T47D (cell line): ENCODE measurements at places on chromosomes 7 and 10.

GRCh38 chr10:105149371-105149891, 508.3 kb downstream of the SORCS3 start:
- no peak for DNase-seq

GRCh38 chr7:127678947-127679346, 27.0 kb downstream of the SND1 start:
- DNase-seq, result no peak

GRCh38 chr7:139481364-139481763, 2.1 kb downstream of the KLRG2 start:
- no peak for DNase-seq

DNA sequence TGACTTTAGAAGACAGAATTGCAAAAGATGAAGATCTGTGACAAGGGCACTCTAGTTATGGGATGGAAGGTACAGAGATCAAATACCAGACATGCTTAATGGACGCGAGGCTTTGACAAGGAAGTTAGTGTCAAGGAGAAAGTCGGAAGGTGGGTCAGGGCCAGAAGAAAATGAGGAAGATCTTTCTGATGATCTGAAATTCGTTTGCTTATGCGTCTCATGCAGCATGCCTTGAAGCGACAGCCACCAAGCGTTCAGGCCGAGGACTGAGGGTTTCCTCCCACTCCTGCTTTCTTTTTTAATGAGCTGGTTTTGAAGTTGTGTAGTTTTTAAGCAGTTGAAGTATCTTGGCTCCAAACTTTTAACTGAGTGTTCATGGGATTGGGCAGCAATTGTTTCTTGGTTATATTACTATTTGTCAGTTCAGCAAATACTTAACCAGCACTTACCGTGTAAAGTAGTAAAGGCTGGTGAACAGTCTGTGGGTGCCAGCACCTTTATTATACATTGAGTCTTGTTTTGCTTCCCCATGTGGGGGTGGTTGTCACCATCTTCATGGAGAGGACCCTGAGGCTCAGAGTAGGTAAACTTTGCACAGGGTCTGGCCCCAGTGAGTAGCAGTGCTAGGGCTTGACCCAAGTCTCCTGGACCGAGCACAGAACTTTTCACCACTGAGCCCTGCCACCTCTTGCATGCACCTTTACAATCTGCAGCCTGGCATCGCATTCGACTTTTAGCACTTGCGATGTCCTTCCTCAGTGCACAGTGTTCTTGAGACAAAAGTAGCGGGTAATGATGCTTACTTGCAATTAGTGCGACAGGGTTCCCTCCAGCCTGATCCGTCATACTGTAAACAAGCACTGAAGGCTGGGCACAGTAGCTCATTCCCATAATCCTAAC, 14.3 kb upstream of the BHLHA15 start:
- DNase-seq, result no peak

GRCh38 chr10:131657985-131658330, 242.8 kb upstream of the PPP2R2D start:
- no peak for DNase-seq

DNA sequence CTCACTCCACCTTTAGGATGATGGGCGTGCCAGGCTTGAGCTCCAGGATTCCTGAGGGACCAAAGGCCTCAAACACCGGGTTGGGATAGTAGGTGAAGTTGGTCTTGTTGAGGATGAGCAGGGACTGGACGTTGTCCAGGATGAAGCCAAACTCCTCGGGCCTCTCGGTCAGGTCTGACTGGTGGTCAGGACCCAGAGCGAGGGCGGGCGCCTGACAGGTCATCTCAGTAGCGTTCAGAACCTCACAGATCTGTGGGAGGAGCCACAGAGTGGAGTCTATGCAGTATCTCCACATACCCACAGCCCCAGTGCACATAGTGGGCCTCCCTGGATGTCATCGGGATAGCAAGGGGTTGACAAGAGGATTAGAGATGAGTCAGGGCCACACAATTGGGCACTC, 394.9 kb downstream of the PLXNA4 start:
- DNase-seq, result no peak

- DNase-seq, result no peak
Observed at GRCh38 chr10:109906316-109906715, 17.0 kb downstream of the XPNPEP1 start.

DNA sequence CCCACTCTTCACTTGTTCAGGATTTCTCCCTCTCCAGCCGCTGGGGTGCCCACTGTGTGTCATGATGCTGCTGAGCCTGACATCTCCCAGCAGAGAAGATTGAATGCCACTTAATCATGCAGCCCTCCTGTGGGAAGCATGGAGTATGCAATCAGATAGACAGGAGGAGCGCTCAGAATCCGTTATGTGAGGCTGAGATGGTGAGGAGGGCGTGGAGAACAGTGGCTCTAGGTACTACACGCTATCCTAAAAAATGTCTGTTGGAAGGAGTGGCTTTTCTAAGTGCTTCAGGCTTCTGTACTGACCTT, 334.3 kb downstream of the LRMDA start:
- no peak for DNase-seq

GRCh38 chr7:50389961-50390360, 60.2 kb downstream of the FIGNL1 start:
- no peak for DNase-seq

GRCh38 chr7:1042492-1042833, 1.9 kb upstream of the GPR146 start:
- DNase-seq, result no peak

GRCh38 chr10:43135656-43136055, 2.6 kb upstream of the CSGALNACT2 start:
- DNase-seq, result no peak

GRCh38 chr10:71708301-71708703, 11.3 kb downstream of the C10orf105 start:
- peak; percentile 25 for DNase-seq

GRCh38 chr10:96138102-96138501, 8.0 kb downstream of the ZNF518A start:
- no peak for DNase-seq

DNA sequence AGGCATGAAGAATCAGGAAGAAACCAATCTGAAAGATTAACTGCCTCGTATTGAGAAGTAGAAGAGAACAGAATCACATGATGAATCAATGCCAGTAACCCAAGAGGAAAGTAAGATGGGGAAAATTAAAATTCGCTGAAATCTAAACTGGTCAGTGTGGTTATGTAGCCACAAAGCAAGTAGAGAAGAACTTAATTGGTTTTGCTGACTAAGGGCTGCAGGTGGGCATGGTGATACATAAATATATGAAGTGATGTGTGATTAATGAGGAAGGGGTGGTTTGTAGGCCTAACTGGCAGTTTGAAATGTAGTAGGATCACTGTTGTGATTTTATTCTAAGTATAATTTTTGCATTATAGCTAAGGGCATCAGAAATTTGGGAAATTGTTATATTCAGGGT, 83.5 kb upstream of the LRRTM3 start:
- DNase-seq, result no peak

GRCh38 chr7:121167971-121168370, 160.8 kb upstream of the WNT16 start:
- DNase-seq, result no peak

- no peak for DNase-seq
Observed at GRCh38 chr10:4661511-4662255, 164.3 kb upstream of the AKR1E2 start.

DNA sequence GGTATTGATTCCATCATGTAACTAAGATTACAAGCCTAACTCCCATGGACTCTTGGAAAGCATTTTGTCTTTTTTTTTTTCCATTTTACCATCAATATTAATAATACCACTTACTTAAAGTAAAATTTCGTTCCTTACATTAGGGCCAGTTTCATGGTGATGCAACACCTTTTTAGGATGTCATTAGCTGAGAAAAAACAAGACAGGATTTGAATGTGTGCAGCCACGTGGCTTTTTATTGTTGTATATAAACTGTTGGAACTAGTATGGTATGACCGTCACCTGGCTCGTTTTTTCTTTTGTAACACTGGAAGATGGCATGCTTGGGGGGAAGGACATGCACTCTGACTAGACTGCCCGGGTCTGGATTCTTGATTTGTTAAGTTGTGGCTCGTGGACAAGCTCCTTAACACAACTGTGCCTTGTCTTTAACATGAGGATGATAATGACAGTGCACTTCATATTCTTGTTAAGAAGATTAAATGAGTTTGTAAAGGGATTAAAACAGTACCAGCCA, 42.1 kb downstream of the ARHGAP21 start:
- no peak for DNase-seq

GRCh38 chr10:86659721-86660453, 5.5 kb downstream of the OPN4 start:
- no peak for DNase-seq

- no peak for DNase-seq
Observed at GRCh38 chr7:131735101-131735500, 178.7 kb upstream of the PODXL start.
